Renal pelvis (tissue), 12 donors: ENCODE measurements at places on chromosomes 4 and X. TPM values are rescaled to one million over a fixed set of nuclear protein-coding genes. Genes with fewer than 3 reads are reported as not detected.

Gene SHOX
- 0.13 TPM for polyA plus RNA-seq

Gene HMX1
- not detected for polyA plus RNA-seq

Gene ZNF630
- polyA plus RNA-seq = 2.3 TPM

Gene COL25A1
- 13.6 TPM for polyA plus RNA-seq

Gene ATP8A1
- 24.7 TPM for polyA plus RNA-seq
